Activated T-cell treated with anti-CD3 and anti-CD28 coated beads for 48 hours (primary cell): ENCODE measurements at places on chromosomes 2 and 18.

- DNase-seq = peak; percentile 14
Observed at GRCh38 chr2:15588329-15588919, 3.2 kb upstream of the DDX1 start.

DNA sequence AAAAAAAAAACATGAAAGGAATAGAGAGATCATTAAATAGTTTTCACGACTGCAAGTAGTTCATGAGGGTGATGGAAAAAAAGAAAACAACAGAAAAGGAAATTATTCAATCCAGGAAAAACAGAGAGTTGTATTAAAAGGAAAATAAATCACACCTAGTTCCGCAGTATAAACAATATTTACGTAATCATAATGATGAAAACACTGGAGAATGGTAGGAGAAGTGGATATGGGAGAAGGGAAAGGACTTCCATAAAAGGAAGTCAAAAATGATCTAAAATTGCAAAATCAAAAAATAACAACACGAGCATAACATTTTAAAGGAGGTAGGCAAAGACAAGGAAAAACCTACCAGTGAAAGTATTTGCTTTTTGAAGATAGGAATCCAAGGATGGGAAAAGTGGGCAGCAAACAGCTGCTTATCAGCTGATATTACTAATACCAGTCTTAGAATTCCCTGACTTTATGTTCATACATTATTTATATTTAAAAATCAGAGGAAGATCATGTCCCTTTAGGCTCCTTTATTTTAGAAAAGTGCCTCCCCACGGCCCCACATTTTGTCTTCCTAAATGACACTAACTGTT is 160.8 kb downstream of the NBAS start:
- no peak for DNase-seq

DNA sequence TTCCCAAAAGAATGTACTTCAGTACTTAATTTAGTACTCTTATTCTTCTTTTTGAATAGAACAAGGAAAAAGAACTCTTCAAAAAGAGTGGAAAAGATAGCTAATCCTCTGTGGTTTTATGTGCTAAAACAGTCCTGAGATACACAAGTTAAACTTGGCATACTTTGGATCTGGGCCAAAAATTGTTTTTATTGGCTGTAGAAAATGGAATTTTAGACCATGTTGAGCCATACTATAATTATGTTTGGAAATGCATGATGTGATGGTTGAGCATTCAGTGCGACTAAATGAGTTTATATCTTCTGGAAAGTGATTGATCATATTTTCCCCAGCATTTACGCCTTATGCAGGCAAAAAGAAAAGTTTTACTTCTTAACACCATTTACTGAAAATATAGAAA is 18.0 kb upstream of the PDE1A start:
- DNase-seq = no peak

- DNase-seq = no peak
Observed at GRCh38 chr18:9421096-9421900, 54.0 kb upstream of the RALBP1 start.

DNA sequence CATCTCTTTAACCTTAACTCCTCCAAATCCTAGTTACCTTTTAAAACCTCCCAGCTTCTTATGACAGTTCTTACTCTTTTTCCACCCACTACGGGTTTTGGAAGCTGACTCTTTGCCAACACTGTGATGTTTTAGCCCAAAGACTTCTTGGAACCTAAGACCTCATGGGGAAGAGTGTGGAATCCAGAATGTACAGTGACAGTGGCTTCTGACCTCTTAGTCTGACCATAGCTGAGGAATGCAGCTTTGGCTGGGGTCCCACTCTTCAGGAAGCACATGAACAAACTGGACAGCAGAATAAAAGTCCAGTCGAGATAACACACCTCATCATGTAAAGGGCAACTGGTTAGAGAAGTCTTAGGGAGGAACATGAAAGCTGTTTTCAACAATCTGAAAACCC is 161.1 kb upstream of the PKDCC start:
- DNase-seq = no peak

- DNase-seq = no peak
Observed at GRCh38 chr2:63856303-63856603, 14.6 kb downstream of the UGP2 start.

DNA sequence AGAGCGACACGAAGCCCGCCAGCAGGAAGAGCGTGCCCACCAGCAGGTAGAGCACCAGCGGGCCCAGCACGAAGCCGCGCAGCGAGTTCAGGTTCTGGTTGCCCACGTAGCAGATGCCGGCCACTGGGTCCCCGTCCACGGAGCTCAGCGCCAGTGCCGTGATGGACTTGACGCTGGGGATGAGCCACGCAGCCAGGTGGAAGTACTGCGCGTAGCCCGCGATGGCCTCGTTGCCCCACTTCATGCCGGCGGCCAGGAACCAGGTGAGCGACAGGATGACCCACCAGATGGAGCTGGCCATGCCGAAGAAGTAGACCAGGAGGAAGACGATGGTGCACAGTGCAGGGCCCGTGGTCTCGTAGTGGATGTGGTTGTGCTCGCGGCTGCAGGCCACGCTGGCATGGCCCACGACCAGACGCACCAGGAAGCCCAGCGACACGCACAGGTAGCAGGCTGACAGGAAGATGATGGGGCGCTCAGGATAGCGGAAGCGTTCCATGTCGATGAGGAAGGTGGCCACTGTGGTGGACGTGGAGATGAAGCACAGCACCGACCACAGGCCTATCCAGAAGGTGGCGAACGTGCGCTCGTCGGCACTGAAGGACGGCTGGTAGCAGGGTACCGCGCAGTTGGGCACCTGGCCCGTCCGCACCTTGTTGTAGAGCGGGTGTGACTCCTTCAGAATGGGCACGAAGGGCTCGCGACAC is 2.1 kb downstream of the FZD5 start:
- DNase-seq = no peak

DNA sequence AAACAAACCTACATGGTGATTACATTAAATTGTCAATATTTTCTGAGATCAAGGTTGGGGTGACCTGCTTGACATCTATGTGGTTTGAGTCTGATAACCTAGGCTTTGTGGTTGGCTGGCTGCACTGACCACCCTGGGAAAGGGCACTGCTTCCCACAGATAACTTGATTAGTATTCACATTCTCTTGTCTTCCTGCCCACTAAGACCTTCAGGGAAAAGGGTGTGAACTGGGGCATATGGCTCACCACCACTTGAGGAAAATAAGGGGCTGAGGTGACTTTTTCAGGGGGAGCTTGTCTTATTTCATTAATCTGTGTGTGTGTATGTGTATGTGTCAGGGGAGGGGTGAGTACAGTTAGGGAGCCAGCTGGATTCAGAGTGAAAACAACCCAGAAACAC is 1.5 kb downstream of the SMYD1 start:
- no peak for DNase-seq

DNA sequence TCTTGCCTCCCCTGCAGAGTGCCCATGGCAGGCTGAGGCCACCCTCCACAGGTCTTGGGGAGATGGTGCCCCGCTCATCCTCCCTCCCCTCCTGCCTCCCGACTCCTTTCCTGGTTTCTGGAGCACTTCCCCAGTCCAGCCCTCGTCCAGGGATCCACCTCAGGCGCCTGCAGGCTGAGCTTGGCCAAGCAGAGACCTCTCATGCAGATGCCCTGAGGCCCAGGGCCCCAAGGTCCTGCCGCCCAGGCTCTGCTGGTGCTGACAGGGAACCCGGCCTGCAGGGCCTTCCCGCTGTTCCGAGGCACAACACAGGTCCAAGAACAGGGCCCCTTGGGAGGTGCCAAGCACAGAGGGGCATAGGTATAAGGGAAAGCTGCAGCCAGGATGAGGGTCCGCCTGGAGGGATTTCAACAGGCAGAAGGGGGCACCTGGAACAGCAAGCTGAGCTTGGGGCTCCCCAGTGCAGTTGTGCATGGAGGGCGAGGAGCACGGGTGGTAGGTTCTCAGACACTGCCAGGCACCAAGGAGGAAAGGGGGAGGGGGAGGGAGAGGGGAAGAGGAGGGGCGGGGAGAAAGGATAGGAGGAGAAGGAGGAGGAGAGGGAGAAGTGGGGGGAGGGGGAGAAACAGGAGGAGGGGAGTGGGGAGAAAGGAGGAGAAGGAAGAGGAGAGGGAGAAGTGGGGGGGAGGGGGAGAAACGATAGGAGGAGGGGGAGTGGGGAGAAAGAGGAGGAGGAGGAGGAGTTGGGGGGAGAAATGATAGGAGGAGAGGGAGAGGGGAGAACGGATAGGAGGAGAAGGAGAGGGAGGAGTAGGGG is 1.2 kb upstream of the ANO7 start:
- no peak for DNase-seq

DNA sequence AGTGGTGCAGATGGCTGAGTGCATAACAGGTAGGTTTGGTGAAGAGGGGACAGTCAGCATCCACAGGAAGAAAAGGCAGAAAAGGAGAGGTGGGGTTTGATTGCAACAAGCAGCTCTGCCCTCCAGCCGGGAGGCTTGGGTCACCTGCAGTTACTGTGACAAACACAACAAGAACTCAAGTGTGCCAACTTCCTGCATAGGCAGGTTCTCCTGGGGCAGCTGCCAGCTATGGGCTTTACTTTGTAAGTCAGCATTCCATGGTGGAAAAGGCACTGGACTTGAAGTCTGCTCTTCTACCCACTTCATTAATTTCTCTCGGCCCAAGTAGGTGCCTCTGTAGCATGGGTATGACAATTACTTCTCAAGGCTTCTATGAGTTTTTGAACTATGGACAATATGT is 98.9 kb downstream of the MYT1L start:
- DNase-seq = no peak

DNA sequence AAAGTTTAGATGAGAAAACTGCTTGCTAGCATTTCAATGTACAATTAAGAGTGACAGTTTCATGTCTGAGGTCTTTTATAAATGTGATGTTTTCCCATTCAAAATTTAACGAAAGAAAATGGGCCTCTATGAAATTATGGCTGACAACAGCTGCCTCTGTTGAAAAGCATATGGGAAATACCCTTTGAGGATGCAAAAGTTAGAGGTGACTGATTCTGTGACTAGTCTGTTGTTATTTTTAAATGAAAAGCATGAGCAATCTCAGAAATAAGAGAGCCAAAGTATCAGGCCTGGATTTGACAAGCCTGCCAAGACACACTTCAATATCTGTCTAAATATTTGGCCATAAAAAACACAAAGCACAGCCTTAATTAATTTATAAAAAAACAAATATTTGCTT is 580.8 kb downstream of the ERBB4 start:
- no peak for DNase-seq

DNA sequence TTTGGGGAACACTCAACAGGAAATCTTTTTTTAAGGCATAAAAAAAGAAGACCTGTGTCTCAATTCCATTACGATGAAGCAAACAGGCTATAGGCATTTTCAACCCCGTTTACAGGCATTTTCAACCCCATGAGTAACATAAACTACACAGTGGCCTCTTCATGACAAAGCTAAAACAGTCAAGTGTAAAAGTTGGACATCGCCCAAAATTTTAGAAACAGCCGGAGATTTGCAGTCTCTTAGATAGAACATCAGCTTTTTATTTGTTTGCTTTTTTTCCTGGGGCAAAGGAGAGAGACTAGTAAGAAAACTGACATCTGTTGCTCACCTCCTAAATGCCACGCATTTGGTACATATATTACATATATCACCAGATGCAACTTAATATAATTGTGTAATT is 173.7 kb downstream of the CMPK2 start:
- DNase-seq = no peak

GRCh38 chr2:19944205-19944845 is 42.5 kb upstream of the TTC32 start:
- no peak for DNase-seq

DNA sequence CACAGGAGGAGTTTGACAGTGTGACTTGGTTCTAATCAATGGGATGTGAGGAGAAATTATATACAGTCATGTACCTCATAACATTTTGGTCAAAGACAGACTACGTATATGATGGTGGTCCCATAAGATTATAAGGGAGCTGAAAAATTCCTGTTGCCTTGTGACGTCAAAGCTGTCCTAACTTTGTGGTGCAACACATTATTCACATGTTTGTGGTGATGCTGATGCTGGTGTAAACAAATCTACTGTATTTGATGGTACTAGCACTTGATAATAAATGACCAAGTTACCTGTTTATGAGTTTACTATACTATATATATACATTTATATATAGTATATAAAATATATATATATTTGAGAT is 29.1 kb upstream of the TGIF1 start:
- no peak for DNase-seq

GRCh38 chr2:97693476-97693875 is 19.9 kb upstream of the ZAP70 start:
- no peak for DNase-seq

GRCh38 chr18:79508565-79509535 is 113.1 kb downstream of the NFATC1 start:
- no peak for DNase-seq

- DNase-seq = no peak
Observed at GRCh38 chr2:11546072-11546471, 12.2 kb downstream of the GREB1 start.

DNA sequence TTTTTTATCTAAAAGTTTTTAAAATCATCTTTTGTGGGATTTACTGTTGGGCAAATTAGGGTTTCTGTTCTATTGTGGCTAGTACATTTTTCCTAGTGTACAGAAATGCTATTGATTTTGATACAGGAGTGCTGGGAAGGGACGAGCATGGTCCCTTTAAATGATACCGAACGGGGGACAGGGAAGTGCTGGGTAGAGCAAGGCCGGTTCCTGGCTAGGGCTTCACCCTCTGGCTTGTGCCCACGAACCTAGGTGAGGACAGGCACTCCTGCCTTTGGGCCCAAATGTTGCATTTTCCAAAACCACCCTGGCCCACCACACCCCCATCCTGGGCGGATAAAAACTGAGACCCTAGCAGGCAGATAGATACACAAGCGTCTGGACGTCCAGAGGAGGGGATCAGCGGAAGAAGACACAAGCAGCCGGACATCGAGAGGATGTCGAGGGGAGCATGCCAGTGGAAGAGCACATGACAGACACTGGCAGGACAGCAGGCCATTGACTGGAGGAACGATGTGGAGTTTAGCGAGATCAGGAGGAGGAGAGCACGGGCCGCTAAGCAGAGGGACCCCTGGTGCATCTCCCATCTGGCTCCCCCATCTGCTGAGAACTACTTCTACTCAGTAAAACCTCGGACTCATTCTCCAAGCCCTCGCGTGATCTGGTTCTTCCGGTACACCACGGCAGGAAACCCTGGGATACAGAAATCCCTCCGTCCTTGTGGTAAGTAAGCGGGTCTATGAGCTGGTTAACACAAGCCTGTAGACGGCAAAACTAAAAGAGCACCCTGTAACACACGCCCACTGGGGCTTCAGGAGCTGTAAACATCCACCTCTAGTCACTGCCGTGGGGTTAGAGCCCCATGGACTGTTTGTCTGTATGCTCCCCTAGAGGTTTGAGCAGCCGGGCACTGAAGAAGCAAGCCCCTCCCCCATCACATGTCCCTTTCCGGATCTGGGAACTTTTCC is 13.5 kb upstream of the CALCRL start:
- DNase-seq = no peak
